Stimulated activated CD8-positive, alpha-beta memory T cell treated with anti-CD3 and anti-CD28 coated beads, Interleukin-7, amount 100 ng/mL, for 4 hours (primary cell): ENCODE measurements at places on chromosomes 1 and 21.

DNA sequence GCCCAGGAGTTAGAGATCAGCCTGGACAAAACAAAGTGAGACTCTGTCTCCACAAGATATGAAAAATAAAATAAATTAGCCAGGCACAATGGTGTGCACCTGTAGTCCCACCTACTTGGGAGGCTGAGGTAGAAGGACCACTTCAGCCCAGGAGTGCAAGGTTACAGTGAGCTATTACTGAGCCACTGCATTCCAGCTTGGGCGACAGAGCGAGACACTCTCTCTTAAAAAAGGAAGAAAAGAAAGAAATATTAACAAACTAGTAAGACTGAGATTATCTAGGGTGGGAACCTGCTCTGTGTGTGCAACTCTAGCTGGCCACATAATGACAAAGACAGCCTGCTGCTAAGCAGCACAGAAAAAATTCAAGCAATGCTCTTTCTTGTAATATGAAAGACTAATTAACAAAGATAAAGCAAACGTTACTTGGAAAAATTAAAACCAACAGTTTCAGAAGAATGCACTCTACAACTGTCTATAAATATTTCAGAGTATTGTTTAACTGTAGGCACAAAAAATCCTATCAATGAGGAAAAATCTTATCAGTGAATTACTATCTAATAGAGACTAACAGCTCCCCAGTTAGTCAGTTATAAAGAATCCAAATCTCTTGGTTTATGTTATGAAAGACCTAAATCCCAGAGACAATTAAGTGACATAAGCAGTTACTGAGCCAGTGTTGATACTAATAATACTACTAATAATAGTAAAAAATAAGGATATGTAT, 74.5 kb downstream of the ENAH start:
- DNase-seq = no peak

DNA sequence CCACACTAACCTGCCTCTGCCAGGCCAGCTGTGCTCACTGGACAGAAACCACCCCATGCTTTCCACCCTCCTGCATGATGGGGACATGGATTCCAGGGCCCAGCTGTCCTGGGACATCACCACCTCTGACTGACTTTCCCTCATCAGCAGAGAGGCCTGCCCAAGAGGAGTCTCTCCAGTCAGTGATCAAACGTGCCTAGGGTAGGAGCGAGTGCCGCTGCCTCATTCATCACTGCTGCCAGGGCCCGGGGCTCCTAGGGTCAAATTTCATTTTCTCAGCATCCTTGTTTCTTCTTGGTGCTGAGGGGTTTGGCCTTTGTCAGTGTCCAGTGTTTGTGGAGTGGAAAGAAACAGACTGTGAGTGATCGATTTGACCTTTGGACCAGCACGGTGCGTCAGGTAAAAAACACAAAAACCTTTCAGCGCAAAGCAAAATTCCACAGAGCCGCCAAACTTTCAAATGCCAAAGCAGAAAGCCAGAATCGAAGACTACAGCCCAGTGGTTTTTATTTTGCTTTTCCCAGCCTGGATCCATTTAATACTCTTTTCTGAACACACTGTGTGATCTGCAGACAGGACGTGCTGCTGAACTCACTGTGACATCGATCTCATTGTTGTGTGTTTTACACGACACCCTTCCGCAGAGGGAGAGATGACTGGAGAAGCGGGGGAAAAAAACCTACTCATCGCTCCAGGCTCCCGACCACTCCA, 43.2 kb downstream of the CAPN8 start:
- no peak for DNase-seq

- no peak for DNase-seq
Measured at GRCh38 chr1:15738416-15739113, 2.5 kb downstream of the SLC25A34 start.

DNA sequence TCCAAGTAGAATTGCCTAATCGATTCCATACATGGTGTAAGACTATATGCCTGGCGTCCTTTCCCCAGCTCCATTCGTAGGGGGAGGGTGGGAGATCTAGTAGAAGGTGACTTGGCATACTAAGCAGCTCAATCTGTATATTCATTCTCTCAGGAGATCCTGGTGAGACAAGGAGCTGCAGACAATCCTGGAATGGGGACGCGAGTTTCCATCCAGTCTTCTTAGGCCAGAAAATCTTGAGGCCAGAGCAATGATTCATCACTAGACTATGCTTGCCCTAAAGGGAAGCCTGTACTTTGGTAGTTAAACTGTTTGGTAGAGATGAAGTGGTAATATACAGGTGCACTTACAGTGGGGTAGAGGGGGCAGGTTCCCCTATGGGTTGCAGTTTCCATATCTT, 468.7 kb downstream of the ADGRL2 start:
- DNase-seq = no peak

DNA sequence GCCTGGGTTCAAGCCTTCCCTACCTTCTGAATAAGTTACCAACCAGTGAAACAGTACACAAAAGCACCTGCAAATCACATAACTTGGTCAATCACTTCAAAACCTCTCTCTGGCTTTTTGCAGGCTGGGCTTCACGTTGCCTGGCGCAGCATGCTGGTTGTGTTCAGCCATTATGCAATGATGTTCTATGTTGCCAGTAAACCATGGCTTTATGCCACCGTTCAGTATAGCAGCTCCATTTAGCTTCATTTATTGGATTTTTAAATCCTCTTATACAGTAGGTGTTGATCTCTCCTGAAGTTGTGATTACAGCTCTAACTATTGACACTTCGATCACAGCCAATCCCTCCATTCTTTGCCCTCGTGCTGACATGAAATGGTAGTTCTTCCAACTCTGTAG, 233.6 kb upstream of the PTBP2 start:
- no peak for DNase-seq

DNA sequence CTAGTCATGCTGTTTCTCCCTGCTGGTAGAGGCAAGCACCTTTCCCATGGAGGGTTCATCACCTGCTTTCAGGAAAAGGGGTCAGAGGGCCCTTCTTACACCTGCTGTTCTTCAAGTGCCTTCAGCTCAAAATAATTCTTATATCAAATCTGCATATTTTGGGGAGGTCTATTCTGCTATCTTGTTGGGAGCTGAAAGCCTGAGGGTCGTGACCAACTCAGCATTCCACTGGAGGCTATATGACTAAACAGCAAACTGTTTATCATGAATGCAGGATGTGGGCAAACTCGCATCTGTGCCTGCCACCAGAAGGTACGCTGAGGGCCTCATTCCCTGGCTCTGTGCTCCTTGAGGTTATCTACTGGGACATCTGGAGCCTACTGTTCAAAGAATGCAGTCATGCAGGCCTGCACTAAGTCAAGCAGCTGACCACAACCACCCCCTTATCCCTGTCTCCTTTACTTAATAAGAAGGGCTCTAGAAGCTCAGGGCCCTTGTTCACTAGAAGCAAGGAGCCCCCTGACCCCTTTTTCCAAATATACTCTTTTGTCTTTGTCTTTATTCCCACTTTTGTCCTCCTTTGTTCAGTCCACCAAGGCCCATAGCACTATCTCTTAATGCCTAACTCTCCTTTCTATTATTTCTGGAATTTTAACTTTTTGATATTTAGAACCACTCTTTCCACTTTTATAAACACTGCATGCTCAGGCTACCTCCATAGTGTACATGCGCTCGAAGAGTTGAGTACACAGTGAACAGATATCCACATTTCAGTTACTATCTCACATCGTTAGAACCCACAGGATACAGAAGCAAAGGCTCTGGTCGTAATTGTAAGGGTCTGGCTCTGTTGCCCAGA, 4.5 kb upstream of the TRIM17 start:
- no peak for DNase-seq

- peak; percentile 5 for DNase-seq
Measured at GRCh38 chr1:244964112-244964971, 100.0 kb upstream of the HNRNPU start.

GRCh38 chr1:209791920-209792319, 7.6 kb upstream of the C1orf74 start:
- no peak for DNase-seq

DNA sequence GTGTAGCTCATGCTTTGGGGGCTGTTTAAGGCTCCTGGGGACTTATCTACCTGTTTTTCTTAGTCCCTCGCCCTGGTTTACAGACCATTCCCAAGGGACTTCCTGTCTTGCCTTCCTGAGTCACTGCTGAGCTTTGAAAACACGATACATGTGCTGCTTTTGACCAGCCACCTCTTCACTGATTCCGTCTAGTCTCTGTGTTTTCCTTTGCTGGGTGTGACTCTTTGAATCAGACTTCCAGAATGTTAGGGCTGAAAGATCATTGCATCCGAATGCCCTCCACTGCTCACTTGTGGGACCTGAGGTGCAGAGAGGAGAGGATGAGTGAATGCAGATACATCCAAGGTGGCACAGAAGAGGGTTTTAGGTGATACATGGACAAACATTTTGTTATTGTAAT, 35.4 kb upstream of the CITED4 start:
- no peak for DNase-seq

- no peak for DNase-seq
Measured at GRCh38 chr1:204887846-204888245, 17.2 kb downstream of the NFASC start.

- no peak for DNase-seq
Measured at GRCh38 chr21:46607636-46608035, 2.8 kb upstream of the S100B start.

DNA sequence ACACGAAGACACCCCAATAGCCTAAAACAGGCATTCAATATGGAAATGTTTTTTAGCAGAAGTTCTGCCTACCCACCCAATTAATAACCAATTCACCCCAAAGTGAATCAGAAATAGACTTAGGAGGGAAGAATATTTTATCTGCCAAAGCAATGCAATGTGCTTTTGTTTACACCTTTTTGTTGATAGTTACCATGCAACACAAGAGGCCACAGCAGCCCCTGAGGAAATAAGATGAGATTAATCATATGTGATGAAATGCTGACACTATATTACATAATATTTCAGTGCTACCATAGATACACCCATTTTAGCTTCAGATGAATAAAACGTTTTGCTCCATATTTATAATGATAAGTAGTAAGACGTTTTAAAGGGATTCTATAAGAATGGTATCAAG, 60.9 kb upstream of the RGS2 start:
- DNase-seq = no peak

DNA sequence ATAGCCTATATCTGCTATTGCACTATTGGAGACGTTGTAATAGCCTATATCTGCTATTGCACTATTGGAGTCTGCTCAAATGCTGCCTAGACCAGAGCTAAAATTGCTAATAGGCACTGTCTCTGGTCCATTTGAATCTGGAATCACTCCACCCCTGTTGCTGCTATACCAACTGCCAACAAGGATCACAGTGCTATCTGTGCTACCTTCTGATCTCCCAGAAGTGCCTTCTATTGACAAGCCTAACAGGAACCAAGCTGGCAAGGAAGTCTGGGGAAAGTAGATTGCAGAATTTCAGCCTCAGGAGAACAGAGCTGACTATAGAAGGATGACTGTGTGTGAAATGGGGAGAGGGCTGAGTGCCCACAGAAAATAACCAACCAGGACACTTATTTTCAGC, 15.9 kb downstream of the RWDD3 start:
- no peak for DNase-seq

DNA sequence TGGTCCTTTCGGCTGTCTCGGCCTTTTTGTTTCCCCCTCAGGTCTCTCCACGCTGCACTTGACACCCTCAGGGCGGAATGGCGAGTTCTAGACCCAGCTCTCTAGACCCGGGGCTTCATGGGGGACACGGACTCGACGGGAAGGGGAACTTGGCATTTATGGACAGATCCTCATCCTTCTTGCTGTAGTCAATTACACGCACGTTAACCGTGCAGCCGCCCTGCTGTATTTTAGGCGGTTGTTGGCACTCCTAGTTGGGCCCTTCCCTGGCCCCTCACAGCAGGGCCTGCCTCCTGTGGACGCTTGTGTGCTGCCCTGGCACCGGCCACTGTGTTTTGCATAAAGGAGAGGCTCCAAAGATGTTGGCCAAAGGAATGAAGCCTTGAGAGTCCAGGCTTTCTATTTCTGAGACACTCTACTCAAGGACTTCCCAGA, 558 bp upstream of the BTG3 start:
- DNase-seq = no peak

DNA sequence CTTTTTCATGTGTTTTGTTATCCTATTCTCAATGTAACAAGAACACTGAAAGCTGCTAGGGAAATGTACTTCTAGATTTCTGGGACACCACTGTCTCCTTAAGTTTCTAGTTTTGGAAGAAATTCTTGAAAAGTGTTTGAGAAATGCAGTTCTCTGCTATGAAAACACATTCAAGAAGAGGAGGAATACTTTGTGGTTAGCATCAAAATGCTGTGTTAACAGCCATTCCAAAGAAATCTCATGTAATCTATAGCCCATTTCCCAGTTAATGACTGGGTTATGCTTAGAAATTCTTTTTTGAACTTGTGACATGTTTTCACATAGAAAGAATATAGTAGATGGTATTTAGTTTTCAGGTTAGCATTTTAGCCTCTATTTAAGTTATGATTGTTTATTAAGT, 6.0 kb downstream of the RAVER2 start:
- DNase-seq = no peak

- no peak for DNase-seq
Measured at GRCh38 chr1:155001425-155001674, 1.3 kb upstream of the ZBTB7B start.

DNA sequence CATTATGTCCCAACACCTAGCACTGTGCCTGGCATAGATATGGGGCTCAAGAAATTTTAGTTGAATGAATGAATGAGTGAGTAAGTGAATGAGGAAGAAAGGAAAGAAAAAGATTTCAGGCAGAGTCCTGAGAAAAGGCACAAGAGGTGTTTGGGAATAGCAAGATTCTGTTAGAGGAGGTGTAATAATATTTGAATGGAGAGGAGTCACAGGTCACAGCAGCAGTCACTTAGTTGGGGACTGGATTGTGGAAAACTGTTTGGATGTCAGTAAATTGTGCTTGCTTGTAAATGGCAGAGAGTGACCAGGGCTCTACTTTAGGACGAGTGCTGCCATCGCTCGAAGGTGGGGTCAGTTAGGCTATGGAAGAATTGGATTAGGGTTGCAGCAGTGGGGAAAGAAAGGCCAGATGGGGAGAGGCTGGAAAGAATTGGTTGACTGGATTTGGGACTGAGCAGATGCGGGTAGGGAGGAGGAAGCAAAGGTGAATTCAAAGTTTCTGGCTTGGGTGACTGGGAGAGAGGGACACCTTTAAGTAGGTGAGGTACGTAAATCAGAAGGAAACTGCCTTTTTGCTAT, 9.3 kb downstream of the CDC14A start:
- no peak for DNase-seq

DNA sequence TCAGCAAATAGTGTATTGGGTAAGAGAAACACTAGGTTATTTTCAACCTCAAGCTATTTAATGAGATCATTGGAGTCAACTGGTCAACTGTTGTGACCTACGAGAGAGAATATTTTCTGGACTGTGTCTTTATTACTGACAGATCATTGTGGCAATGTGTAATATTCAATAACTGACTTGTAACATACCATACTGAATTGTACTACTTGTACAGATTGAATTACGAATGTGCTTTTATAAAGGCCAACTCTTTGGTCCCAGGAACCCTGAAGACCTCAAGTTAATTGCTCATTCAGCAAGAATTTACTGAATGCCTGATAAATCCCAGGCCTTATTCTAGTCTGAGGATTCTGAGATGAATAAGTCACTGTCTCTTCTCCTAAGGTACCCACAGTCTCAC, 56.1 kb upstream of the CAMK1G start:
- no peak for DNase-seq
